ENCODE measurements at places on chromosomes 5 and 9.
A peak's percentile ranks its signal among the peaks of the same experiment; 100 is the strongest.

DNA sequence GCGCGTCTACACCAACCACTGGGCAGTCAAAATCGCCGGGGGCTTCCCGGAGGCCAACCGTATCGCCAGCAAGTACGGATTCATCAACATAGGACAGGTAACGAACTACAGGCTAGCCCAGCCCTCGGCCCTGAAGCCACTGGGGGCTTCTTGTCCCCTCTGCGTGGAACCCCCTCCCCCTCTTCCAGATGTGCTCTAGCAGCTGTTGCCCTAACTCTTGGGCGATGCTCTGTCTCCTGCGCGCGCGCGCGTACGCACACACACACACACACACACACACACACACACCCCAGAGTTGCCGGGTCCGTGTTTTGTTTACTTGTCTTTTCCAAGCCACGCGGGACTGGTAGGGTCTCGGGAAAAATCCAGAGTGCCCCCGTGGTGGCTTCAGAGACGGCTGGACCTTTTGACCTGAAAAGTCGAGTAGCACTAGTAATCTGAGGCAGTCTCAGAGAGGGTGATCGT lies 836 bp downstream of the PCSK5 start:
- DNase-seq: no peak

DNA sequence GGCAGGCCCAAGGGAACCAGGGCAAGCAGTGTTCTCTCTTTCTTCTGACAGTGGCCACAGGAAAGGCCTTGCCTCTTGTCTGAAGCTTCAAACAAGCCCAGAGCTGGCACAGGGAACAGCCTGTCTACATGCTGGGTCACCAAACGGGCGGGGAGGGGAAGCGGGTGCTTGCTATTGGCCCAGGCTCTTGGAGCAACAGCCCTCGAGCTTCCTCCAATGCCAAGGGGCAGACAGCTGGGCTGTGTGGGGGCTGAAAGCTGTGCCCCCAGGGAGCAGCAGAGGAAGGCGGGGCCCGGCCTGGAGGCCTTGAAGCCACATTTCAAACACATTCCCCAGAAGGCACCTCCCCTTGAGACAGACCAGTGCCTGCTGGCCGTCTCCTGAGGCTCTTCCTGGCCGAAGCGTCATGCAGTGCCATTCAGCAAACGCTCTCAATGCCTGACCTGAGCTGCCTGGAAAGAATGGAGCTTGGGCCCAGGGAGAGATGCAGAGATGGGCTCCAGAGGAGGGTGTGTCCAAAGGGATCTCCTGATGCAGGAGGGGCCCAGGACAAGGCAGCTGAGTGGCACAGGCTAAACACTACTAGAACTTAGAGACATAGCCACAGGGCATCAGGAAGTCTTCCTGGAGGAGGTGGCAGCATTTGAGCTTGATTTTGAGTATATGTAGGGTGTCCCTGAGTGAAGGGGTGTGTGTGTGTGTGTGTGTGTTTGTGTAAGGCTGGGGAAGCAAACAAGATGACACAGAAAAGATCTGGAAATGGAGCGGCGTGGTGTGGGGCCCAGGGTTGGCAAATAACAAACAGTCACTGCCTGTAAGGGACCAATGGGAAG lies 2.5 kb downstream of the FIBCD1 start:
- peak; percentile 28 for DNase-seq

DNA sequence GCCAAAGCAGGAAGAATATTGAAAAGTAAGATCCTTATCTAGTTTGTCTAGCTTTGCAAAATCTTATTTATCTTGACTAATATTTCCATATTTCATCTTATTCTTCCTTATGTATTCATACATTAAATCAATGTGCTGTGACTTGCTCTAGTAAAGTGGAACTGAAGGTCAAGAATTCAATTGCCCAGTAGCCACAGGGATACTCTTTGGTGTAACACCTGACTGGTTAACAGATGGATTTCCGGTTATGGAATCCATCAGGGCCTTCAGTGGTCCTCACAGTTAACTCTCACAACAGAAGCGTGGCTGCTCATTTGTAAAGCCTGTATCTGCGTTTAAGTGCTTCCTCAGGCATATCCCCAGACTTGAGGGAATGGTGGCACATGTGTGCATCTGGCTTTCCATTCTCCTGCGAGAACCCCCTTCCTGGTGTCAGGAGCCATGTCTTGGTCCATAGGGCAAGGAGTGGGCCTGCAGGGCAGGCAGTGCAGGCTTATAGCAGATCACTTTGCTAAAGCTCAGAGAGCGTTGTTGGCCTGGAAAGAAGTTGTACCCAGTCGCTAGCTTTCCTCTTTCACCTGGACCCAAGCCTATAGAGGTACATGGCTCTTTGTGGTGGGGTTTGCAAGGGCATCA lies 99.2 kb downstream of the HSPA4 start:
- no peak for DNase-seq

DNA sequence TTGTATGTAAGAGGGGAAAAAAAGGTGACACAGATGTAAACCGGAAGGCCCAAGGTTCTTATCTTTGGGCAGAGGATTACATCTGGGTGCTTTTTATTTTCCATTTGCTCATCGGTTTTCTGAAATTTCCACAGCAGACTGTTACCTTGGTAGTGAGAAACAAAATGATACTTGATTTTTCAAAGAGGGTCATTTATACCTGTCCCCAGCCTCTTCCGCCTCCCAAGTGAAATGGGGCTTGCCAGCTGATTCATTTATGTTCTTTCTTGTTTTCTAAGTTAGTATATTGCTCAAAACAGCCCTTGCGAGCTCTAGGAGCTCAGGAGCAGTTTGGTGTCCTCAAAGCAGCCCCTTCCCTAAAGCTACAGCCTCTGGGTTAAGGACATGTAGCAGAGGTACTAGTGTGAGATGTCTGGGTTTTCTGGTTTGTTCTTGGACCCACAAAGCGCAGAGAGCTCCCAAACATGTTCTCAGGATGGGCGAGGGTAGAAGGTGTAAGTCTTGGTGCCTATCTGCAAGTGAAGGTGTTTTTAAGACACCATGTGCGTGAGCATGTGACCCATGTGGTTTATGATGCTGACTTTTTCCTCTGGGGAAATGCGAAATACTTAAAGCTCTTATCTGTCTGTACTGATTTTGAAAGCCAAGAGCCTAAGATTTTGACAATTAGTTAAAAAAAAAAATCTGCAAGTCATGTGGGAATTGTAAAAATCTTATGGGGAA lies 38.3 kb downstream of the DAPK1 start:
- no peak for DNase-seq

GRCh38 chr9:36136272-36136893 lies at the start of gene GLIPR2:
Gene GLIPR2, plus strand, starts transcription at chr9:36136733. Its CDS starts 46 bp downstream, at chr9:36136779.
- DNase-seq: peak; percentile 67

GRCh38 chr9:128912270-128912853 lies 8.4 kb upstream of the PHYHD1 start:
- no peak for DNase-seq
